NCI-H526 (cell line): ENCODE measurements at places on chromosomes 12 and 14.

- no peak for DNase-seq
These were observed 328.8 kb upstream of the NOVA1 start for GRCh38 chr14:26926585-26926984.

GRCh38 chr12:75825686-75826085, 205.9 kb downstream of the PHLDA1 start:
- no peak for DNase-seq

DNA sequence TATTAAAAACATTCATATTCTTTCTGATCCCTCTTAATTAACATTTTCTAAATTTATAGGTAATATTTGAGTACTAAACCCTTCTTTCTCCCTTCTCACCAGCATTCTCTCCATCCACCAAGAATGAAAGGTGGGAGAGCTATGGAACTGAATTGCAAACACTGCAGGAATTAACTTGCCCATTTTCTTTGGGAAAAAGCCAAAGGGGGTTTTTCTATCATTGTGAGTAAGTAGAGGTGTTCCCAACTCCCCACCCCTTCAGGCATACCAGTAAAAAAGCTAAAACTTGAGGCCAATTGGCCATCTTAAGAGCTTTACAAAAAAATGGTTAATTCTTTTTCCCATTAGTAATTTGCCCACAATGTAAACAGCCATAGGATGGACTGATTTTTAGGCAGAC, 23.7 kb downstream of the PCNX1 start:
- no peak for DNase-seq

DNA sequence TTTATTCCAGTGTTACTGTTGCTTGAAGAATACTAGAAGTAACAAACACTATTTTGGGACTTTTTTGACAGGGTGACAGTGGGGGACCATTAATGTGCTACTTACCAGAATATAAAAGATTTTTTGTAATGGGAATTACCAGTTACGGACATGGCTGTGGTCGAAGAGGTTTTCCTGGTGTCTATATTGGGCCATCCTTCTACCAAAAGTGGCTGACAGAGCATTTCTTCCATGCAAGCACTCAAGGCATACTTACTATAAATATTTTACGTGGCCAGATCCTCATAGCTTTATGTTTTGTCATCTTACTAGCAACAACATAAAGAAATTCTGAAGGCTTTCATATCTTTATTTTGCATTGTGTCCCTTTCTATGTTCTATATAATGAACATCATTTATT, 44.5 kb downstream of the TMPRSS12 start:
- DNase-seq = no peak

DNA sequence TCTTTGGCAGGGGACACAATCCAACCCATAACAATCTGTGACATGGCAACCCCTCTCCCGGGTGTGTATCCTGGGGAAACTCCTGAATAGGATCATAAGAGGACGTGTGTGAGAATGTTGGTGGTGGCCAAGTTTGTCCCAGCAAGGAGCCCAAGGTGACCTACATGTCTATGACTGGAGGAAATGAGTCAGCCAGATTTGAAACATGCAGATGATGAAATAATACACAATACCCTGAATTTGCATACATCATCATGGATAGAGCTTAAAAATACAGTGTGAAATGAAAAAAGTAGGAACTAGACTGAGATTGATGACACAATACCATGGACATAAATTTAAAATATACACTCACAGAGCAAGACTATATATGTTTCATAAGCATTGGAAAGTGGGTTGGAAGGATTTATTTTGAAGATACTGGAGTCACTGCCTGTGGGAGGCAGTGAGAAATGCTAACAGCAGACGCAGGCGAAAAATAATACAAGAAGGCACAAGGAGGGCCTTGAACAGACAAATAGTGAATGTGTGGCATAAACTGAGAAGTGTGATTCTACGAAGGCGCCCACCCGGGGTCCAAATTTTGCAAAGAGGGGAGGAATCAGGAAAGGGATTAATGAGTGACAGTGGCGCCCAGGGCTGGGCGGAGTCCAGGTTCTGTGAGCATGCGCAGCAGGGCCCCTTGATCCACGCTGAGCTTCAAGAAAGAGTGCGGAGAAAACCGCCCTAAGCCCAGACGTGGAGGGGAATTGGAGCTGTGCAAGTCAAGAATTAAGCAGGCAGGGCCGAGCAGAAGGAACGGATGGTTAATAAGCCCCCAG, 7.0 kb upstream of the MAP1LC3B2 start:
- no peak for DNase-seq

- DNase-seq = no peak
These were observed 8.7 kb upstream of the BHLHE41 start for GRCh38 chr12:26133521-26133920.

DNA sequence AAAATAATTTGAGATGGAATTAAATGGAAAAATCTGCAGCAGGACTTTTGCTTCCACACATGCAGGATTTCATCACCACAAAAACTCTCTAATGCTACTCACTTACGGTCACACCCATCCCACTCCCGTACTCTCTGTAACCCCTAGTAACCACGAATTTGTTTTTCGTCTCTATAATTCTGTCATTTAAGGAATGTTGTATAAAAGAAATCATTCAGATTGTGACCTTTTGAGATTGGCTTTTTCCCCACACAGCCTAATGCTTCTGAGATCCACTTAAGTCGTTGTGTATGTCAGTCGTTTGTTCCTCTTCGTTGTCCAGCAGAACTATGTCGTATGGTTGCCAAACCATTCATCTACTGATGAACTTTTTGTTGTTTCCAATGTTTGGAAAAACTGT, 19.8 kb upstream of the PZP start:
- DNase-seq = no peak

GRCh38 chr14:55130196-55130550, 1.1 kb downstream of the LGALS3 start:
- no peak for DNase-seq

DNA sequence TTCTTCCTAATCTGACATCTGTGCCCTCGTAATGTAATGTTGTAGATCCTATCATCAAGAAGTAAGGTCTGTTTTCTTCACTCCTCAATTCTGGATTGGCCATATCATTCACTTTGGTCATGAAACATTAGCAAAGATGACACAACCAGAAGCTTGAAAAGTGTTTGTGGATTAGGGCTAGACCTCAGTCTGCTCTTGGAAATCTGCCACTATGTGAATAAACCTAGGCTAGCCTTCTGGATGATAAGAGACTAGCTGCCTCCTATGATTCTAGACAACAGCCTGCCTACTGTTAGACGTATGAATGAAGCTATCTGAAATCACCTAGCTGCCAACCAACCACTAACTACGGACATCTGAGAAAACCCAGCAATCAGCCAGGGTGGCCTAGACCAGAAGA, 38.7 kb upstream of the LYZ start:
- DNase-seq = no peak

DNA sequence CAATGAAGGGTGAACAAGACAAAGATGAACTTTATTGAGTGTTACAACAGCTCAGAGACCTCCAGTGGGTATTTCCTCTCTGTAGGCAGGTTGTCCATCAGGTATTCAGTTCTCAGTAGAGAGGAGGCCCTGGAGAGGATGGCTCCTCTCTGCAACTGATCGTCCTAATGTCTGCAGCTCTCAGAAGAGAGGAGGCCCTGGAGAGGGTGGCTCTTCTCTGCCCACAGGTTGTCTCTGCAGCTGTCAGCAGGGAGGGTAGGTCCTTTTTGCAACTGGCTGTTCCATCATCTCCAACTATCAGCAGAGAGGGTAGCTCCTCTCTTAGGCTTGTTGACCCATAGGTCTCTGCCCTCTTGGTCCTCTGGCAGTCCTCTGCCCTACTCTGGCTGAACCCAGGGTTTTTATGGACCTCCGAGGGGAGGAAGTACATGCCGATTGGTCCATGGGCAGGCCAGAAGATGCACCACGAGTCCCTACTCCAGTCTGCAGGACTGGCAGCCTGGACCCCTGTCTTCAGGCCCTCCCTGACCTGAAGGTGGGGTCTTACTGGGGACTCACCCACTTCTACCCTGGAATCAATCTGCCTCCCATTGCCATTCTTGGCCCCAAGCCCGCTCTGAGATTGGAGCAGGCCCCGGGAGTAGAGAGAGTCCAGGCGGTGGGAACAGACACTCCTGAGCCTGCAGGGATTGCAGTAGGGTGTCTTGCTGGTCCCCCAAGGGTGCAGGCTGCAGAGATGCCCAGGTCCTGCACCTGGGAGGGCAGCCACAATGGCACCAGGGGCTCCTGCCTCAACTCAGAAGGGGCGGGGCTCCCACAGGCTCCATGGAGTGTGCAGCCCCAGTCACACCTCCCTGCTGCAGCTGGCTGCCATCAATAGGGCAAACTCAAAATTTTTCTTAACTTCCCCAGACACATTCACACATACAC, 2.3 kb downstream of the TMEM116 start:
- no peak for DNase-seq

- DNase-seq = peak; percentile 23
These were observed 120.0 kb downstream of the PRICKLE1 start for GRCh38 chr12:42469355-42470175.

GRCh38 chr12:65540140-65540539, 261.7 kb downstream of the MSRB3 start:
- DNase-seq = no peak

DNA sequence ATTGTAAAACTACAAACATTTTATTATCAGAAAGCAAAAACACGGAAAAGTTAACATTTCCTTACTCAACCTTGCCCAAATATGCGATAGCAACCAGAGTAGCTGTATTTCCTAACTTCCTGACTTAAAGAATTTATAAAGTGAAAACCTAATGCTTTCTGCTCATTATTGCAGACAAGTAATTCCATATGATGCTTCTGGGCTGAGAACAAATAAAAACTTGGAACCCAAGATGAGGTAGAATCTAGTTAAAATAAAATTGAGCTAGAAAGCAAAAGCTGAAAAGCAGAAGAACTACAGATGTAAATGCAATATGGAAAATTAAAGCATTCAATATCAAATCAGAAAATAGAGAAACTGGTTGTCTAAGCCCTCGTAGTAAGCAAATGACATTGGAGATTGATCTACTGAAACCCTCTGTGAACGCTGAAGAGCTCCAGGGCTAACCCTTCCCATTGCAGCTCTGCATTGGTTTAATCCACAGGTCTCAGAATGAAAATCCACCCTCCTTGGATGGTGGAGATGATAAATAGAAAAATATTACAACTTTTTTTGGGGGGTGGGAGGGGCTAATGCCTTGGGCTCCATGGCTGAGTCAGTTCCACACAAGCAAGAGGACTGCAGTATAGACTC, 40.7 kb downstream of the CORO1C start:
- DNase-seq = no peak
